GM06990 (cell line): ENCODE measurements at places on chromosomes 16 and 17.

DNA sequence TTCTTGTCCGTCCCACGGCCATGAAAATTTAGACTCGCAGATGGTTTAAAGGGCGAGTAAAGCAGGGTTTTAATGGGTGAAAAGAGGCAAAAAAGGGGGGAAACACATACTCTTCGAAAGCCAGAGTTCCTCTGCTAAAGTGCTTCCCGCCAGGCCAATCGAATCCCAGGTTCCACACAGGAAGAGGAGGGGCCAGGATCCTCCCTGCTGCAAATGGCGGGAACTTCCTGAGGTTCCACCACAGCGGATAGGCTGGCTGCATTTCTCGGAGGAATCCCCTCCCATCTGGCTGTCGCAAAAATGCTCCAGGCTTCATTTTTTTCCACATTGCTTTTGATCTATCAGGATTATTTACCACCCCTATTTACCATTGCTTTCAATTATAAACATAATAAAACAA, 670.1 kb upstream of the CA10 start:
- no peak for DNase-seq

- no peak for DNase-seq
Observed at GRCh38 chr16:85514598-85515318, 98.4 kb upstream of the GSE1 start.

- DNase-seq = no peak
Observed at GRCh38 chr16:19417640-19418039, at the start of gene TMC5. TSS of gene TMC5 (plus strand) at chr16:19417883. CDS start at chr16:19440039, 22,156 bp downstream.

DNA sequence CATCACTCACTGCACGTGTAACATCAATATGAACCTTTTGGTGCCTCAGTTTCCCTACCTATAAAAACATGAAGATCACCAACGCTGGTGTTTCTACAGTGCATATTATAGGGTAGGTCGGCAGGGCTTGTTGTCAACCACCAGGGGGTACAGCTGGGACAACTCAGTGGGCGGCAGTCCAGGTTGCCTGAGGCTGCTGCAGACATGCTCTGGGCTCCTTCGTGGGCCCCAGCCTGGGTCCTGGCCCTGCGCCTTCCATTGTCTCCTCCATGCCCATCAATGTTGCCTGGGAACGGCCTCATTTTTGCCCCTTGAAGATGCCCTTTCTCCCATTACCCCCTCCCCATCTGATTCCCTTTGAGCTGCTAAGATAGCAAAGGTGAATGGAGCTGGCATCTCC, 89.8 kb downstream of the GSG1L start:
- no peak for DNase-seq

DNA sequence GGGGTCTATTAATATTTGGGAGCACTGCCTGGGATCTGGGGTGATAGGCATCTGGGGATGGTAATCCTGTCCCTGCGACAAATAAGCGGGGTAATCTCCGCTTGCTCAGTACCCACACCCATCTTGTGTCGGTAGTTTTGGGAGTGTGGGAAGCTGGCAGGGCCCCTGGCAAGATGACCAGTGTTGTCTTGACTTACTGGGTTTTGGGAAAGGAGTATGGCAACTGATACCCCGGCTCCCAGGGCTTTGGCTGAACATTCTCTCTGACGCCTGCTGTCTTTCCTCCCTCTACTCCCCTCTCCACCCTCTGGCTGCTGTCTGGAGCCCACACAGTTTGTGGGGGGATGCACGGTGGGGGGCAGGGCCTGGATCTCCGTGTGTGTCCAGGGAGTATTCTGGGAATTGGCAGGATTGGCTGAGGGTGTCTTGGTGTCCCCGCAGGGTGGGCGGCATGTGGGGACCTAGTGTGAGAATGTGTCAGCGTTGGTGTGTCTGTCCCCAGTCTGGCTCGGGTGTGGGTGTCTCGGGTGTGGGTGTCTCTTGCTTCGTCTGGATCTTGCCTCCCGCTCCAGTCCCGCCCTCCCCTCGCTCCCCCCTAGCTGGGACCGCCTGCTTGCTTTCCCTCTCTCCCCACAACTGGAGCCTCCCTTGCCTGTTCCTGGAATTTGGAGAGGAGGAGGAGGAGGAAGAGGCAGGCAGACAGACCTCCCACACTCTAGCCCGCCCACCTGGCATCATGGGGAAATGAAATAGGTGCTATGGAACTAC, 12.0 kb downstream of the RARA start:
- no peak for DNase-seq
